ENCODE measurements at places on chromosomes 11 and 22. TPM values are rescaled to one million over a fixed set of nuclear protein-coding genes. Genes with fewer than 3 reads are reported as not detected.

GRCh38 chr11:44575962-44576361, 10.5 kb downstream of the CD82 start:
- no peak for DNase-seq

GRCh38 chr11:85310479-85310878, 316.7 kb downstream of the DLG2 start:
- DNase-seq: no peak

- no peak for DNase-seq
These were observed 52.4 kb upstream of the TTLL12 start for GRCh38 chr22:43239193-43239780.

DNA sequence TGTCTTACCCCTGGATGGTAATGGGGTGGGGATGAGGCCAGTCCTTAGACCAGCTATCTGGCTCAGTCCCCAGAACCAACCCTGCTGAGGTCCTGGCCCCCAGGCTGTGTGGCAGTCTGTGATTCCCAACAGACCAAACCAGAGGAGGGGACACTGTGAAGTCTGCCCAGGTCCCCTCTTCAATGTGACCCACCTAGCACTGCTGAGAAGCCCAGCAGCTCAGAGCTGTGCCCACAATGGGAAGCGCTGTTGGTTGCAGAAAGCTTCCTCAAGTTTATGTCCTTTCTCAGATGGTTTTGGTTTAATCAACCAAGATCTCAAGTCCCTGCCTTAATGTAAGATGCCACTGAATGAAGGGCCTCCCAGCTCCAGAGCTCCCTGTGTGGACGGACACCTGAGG, 114.7 kb upstream of the IGLL5 start:
- no peak for DNase-seq

- no peak for DNase-seq
These were observed 128.0 kb upstream of the FGF3 start for GRCh38 chr11:69947059-69947792.

GRCh38 chr11:5363679-5364078, 12.4 kb downstream of the OR51B6 start:
- no peak for DNase-seq

DNA sequence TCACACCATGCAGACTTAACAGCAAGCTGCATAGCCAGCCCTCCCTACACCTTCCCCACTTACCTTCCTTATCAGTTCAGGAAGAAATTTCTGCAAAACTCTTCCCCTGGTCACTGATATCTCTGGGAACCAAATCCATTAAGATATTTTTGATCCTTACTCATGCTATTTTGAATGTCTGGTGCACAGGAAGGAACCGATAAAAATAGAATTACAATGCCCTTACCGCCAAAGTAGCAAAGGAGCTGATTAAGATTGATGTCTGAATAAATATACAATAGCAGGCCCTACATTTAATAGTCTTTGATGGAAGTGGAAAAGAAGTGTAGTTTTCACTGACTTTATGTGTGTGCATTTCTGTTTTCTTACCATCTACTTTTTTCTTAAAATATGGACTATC, 117.3 kb downstream of the MPPED2 start:
- DNase-seq: no peak

GRCh38 chr22:22431271-22432220, 77.0 kb downstream of the ZNF280B start:
- DNase-seq: peak; percentile 9

DNA sequence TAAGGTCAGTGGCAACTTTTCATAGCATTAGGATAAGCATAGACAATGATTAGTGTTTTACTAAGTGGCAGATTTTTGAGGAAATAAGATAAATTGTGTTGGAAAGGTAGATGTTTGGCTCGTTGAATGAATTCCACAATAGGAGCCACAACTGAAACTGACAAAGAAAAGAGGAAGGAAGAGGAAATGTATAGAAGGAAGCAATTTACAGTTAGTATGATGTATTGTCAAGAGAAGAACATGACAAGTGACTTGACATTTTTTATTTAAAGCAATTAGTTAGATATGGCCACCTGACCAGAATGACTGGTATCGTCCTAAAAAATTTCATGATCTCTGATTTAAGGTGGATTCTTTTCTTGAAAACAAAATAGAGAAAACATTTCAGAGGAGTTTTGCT, 3.1 kb upstream of the RAG2 start:
- DNase-seq: no peak

GRCh38 chr11:45527898-45528297, 137.5 kb downstream of the CHST1 start:
- DNase-seq: no peak

- no peak for DNase-seq
These were observed 5.5 kb upstream of the PHLDA2 start for GRCh38 chr11:2934611-2935239.

- no peak for DNase-seq
These were observed 63.0 kb downstream of the HIPK3 start for GRCh38 chr11:33320016-33320813.

CBLIF gene
- total RNA-seq: not detected

UBQLNL gene
- total RNA-seq: 0.27 TPM

MGAT3 gene
- 7.9 TPM for total RNA-seq

CABP7 gene
- total RNA-seq: not detected

NAV2 gene
- 17.6 TPM for total RNA-seq

ISX gene
- total RNA-seq: not detected

VPS37C gene
- 13.5 TPM for total RNA-seq

Measured in astrocyte (in vitro differentiated cells and primary cell).